ENCODE measurements at places on chromosomes 13 and 19.
A peak's percentile ranks its signal among the peaks of the same experiment; 100 is the strongest.

- DNase-seq, result no peak
Observed at GRCh38 chr13:43339145-43339804, 315.9 kb downstream of the DNAJC15 start.

- DNase-seq, result no peak
Observed at GRCh38 chr13:95251641-95252040, 49.6 kb downstream of the ABCC4 start.

- no peak for DNase-seq
Observed at GRCh38 chr19:33667141-33667650, 45.4 kb downstream of the CHST8 start.

GRCh38 chr19:11446652-11447301 lies 11.3 kb downstream of the PRKCSH start:
- peak; percentile 48 for DNase-seq

- no peak for DNase-seq
Observed at GRCh38 chr13:20378721-20379120, 146.6 kb upstream of the GJB6 start.

DNA sequence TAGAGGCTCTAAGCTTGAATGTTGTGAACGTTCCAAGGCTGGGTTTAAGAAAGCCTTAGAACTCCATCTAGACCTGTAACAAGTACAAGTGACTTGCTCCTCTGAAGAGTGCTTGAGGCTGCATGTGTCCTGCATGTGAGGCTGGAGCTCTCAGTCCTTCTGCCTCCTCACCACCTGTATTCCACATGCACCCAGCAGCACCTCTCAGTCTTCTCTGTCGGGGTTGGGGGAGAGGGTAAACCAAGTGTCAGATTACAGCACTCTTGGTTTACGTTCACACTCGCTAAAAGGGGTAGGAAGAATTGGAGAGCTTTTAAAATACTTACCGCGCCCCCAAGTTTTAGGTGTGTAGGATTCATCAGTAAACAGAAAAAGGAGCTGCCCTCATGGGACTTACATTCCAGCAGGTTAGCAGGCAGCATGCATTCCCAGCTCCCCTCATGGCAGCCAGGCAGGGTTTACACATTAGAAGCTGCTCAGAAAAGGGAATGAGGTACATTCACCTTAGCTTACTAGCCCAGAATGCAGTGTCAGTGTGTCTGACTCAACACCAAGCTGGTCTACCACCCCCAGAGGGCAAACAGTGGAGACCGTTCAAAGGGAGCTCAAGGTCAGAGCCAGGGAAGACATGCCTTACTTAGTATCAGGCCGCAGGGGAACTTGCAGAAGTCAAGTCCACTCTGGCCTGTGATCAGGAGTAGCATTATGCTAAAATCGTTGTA lies 248.1 kb downstream of the PCCA start:
- no peak for DNase-seq

DNA sequence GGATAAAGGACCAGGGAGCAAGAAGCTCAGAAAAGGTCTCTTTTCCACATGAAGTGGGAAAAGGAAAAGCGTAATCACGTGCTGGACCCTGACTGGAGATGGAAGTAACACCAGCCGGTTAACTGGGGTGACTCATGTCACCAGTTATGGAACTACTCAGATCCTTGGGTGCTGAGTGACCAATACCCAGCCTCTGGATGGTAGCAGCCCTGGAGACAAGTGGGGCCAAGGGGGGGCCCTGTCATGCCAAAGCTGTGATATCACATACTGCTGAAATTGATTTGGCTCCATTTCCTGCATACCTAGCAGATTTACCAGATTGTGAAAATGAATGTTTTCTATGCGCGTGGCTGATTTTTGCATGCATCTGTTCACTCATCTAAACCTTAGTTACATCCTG lies 158.9 kb downstream of the ZIC5 start:
- no peak for DNase-seq
